ENCODE measurements at places on chromosomes 3 and 15.
A peak's percentile ranks its signal among the peaks of the same experiment; 100 is the strongest.

GRCh38 chr15:20409247-20409646 lies 132.4 kb downstream of the GOLGA6L6 start:
- DNase-seq, result no peak

GRCh38 chr3:106341087-106341486 lies 472.3 kb upstream of the CBLB start:
- no peak for DNase-seq

DNA sequence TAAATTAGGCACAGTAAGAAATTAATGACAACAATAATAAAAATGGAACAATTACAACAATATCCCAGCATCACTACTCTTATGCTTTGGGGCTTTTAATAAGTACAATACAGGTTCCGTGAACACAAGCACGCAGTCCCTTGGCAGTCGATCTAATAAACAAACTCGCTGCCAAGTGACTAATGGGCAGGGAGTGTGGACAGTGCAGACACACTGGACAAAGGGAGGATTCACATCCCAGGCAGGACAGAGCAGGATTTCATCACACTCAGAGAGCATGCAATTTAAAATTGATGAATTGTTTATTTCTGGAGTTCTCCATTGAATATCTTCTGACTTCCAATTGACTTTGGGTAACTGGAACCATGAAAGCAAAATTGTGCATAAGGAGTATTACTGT lies 524.1 kb upstream of the CFAP20DC start:
- DNase-seq, result no peak

- DNase-seq, result no peak
These were observed 659 bp downstream of the GADL1 start for GRCh38 chr3:30893678-30894325.

DNA sequence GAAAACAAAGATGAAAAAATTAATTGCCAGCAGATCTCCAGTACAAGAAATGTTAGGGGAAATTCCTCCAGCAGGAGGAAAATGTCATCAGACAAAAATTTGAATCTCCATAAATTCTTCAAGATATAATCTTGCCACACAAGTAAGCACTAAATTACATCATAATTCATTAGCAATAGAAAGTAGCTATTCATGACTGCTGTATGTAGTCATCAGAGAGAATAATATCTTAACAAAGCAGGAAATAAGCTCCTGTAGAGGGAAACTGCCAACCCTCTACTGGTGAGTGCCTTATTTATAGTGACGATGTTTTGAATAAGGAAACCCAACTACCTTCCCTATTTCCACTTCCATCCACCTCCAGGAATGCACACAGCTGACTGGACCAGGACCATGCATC lies 15.8 kb upstream of the SLC27A2 start:
- no peak for DNase-seq

- peak; percentile 49 for DNase-seq
These were observed at the start of gene COMMD4 for GRCh38 chr15:75335705-75336355. Gene COMMD4, plus strand, starts transcription at chr15:75336063. Its CDS starts 27 bp downstream, at chr15:75336090.

DNA sequence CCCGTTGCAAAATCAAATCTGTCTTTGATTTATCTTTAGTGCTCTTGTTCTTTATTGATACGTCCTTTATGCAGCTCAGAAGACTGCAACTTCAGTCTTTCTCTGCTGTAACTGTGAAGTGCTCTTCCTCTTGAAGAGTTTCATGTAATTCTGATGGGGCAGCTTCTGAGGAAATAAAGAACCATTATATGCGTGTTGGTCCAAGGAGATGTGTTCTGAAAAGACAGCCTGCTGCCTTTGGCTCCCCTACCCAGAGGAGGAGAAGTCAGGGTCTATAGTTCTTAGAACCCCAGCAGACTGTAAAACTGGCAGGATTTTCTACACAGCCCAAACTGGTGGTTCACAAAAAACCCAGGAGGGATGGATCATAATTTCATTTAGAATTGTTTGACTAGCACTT lies 22.4 kb upstream of the ABHD10 start:
- DNase-seq, result no peak

GRCh38 chr3:1734494-1735122 lies 364.1 kb upstream of the CNTN4 start:
- DNase-seq, result no peak

GRCh38 chr3:2477620-2478019 lies 379.0 kb downstream of the CNTN4 start:
- no peak for DNase-seq

GRCh38 chr15:51766341-51766740 lies 14.9 kb downstream of the TMOD2 start:
- no peak for DNase-seq

DNA sequence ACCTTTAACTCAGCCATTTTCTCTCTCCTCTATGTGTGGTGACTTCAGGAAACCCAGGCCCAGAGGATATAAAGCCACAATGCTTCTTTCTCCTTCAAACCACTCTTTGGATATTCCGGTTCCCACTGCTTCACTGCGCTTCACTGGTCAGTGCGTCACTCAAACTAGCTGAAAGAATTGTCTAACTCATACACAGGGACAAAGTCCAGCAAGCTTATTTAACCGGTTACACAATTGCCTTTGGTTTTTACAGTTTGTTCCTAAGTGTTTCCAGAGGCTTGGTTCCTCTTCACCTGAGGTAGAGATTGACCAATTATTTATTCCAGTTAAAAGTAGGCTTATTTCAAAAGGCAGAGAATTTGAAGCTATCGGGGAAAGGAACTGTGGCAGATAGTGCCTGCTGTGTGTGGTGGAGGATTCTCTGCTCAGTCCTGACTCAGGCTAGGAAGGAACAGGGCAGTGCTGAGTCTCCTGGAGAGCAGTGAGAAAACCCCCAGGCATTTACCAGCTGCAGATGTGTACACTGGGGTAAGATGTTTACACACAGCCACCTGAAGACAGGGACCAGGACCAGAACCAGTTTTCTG lies at the start of gene HGD:
Gene HGD (minus strand): TSS at position 145 of the 587 bp plus-strand sequence. CDS start 128 bp downstream, at position 17.
- DNase-seq, result no peak

GRCh38 chr15:100781061-100781960 lies 98.3 kb upstream of the ALDH1A3 start:
- DNase-seq, result no peak

- no peak for DNase-seq
These were observed 579.4 kb downstream of the SI start for GRCh38 chr3:164498917-164499316.

- DNase-seq, result no peak
These were observed 30.0 kb downstream of the CCNL1 start for GRCh38 chr3:157129803-157130466.

DNA sequence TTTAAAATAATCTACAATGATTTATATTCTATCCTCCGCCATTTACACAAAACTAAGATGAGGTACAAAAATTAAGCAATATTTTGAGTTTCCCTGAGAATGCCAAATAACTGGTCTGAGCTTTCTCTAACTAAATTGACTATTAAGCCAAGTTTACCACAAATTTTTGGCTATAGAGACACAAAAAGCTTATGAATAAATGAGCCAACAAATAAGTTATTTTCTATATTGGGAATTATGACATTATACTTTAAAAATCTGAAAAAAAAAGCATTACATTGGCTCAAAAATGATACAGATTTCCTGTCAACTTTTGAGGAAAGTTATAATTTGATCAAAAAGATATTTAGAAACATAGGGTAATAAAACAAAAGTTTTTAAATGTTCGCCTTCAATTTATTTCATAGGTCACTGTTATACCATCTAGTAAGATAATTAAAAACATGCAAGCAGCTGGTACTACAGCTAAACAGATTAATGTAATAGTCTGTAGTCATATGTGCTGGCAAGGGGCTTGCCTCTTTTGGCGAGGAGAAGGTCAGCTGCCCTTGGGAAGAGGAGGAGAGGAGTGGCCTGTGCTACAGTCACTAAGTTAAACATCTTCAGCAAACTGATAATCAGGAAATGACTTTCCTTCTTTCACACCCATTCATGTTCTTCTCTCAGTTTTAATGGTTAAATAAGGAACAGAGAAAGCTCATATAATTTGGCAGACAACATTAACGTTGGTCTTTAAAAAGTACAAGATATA lies 318.5 kb downstream of the TBC1D5 start:
- DNase-seq, result no peak

DNA sequence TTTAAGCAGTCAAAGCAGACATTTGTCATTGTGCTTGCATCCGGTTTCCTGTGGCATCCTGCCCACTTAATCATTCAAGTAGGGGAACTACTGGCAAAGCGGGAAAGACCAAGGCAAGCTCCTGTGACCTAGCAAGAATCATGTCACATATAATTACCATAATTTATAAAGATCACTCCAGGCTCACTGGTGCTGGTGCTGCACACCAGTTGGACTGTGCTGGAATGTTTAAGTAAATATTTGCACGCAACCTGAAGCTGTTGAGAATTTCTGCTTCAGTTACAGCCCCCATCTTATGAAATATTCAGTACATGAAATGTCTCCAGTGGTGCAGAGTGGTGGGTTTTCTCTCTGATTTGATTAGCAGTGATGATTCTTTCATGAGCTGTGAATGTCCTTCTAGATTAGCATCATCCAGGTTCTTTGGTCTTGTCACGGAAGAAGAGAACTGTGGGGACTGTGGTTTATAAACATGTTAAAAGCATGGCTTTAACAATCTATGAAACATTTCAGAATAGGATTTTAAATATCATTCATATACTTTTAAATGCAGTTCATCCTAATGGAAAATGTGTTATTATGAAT lies 621.3 kb upstream of the EPHA6 start:
- no peak for DNase-seq

- DNase-seq, result no peak
These were observed 23.0 kb downstream of the PAQR9 start for GRCh38 chr3:142940472-142940871.

DNA sequence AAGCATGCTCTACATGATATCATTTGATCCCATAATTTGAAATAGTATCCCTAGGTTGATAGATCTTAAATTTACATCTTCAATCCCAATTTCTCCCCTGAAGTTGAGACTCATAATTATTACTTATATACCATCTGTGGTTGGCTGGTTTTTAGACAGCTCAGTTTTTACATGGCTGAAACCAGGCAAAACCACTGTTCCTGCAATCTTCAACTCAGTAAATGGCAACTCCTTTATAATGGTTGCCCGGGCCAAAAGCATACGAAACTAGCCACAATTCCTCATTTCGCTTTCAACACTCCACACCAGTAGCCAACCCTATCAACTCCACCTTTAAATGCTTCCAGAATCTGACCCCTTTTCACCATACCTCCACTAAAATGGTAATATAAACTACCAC lies 118.5 kb downstream of the TGFBR2 start:
- DNase-seq, result no peak

- DNase-seq, result no peak
These were observed 40.3 kb downstream of the BBX start for GRCh38 chr3:107562969-107563529.

DNA sequence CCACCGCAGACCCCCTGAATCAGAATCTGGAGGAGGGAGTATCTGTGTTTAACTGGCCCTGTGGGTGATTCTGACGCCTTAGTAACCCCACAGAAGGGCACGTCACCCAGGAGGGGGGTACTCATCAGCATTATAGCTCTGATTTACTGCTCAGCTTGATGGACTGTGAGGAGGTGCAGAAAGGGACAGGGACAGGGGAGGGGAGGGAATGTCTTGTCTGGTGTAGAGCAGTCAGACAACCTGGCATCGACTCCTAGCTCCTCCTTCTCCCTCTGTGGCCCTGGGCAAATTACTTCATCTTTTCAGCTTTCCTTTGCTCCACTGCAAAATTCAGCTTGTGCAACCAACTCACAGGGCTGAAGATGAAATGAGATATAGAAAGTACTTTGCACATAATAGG lies 42.3 kb upstream of the GLCE start:
- no peak for DNase-seq

Measured in stimulated activated CD8-positive, alpha-beta memory T cell treated with anti-CD3 and anti-CD28 coated beads, Interleukin-4, amount 100 ng/mL, for 4 hours (primary cell).